ENCODE measurements at places on chromosomes 6 and 20.

GRCh38 chr6:50716899-50717509 is 3.7 kb downstream of the TFAP2D start:
- DNase-seq, result no peak

GRCh38 chr6:91081452-91082067 is 494.7 kb upstream of the MAP3K7 start:
- DNase-seq, result peak; percentile 61

GRCh38 chr6:35794536-35795452 is 2.3 kb downstream of the CLPS start:
- DNase-seq, result no peak

DNA sequence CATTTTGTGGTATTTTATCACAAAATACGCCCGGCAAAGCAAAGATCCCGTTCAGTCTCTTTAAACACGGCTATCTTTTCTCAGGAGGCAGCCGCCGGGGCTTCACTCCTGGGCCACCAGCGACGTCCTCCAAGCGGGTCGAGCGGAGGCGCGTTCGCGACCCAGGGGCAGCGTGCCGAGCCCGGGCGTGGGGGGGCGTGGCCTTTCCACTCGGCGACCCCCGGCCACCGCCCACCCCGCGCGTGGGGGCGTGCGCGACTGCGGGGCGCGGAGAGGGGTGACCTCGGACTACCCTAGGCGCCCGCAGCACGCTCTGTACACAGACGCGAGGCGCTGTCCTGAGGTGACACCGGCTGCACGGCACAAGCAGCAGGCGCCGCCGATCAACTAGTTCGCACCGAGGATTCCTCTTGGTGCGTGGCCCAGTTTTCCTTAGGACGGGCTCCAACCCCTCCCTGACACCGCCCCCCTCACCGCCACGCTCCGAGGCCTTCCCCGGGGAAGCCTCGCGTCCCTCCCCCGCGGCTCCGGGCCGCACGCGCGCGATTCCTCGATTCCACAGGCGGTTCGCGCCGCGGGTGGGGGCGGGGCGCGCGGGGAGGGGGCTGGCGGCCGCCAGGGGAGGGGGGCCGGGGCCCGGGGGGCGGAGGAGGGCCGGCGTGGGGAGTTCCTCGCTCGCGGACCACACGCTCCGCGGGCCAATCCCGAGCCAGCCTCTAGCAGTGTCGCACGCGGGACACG is 1.1 kb upstream of the JARID2 start:
- DNase-seq, result peak; percentile 73

GRCh38 chr6:150028799-150029198 is 3.5 kb upstream of the RAET1L start:
- DNase-seq, result no peak

DNA sequence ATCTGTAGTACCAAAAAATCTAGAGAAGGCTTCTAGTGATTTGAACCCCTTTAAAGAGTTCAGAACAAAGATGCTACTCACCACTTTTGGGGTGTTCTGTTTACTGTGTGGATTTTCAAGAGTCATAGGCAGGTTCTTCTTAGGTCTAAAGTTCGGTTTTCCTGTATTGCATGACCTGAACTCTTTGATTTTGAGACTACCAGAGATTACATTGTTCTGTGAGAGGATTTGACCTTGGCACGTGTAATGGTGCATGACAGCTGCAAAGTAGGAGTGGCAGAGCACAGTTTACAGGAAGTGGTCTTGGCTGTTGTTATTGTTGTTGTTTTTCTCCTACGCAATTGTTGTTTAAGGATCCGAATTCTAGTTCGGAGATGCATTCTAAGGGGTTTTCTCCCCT is 592.7 kb downstream of the EPHA7 start:
- DNase-seq, result no peak

DNA sequence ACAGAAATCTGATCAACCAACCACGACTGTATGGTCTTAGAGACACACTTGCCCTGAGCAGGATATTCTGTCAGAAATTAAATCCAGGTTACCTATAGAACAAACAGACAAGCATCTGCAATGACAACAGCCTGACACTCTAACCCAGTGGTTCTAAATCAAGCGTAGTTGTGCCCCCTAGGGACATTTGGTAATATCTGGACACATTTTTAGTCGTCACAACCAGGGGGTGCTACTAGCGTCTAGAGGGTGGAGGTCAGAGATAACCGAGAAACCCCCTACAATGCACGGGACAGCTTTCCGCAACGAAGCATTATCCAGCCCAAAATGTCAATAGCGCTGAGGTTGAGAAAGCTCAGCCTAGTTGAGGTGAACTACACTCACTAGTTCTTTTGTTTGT is 32.3 kb downstream of the ID4 start:
- DNase-seq, result no peak

- peak; percentile 80 for DNase-seq
Observed at GRCh38 chr6:53956068-53956711, 155.1 kb upstream of the MLIP start.

- DNase-seq, result peak; percentile 23
Observed at GRCh38 chr6:4973982-4974745, 29.7 kb downstream of the RPP40 start.

DNA sequence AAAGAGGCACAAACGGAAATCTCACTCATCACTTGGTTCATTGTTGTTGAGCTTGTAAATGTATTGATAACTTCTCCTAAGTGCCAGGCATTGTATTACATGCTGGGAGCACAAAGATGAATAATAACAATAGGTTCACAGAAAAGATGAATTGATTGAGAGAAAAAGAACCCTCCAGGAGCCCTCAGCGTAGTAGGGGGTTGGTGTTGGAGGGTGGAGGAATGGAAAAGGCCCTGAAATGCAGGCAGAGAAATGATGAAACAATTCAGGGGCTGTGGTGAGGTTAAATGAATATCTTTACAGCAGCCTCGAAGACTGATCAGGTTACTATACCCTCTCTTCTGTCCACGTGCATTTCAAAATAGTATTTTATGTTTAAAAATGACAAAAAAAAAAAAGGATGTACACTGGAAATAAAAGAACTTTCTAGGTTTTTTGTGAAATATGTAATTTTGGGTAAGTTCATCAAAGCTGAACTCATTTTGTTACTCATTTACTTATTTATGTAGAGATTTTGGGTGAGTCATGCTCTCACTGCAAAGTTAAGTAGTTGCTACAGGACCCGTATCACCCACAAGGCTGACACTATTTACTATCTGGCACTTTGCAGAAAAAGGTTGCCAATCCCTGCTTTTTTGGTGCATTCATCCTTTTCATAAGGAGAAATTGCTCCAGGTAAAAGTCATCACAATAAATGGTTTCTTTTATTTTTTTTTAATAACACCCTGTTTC is 277.3 kb downstream of the ZNF217 start:
- DNase-seq, result no peak

- DNase-seq, result no peak
Observed at GRCh38 chr6:156378853-156379252, 398.3 kb upstream of the ARID1B start.

DNA sequence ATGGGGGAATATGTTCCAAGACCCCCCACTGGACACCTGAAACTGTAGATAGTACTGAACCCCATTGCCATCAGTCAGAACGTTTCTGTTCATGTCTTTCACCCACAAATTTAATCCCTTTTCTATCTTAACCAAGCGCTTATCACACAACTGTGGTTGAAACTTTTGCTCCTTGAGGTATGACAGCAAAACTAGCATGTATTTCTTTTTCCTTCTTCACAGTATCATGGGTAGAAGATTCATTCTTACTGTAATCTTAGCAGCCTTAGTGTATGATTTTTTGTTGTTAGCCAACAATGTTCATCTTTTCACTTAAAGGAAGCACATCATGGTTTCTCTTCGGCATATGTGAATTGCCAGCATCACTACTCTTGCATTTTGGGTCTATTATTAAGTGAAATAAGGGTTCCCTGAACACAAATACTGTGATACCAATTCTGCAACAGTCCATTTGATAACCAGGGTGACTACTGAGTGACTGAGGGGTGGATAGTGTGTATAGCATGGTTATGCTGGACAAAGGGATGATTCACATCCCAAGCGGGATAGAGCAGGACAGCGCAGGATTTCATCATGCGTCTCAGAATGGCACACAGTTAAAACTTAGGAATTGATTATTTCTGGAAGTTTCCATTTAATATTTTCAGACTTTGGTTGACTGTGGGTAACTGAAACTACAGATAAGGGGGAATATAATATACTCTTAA is 41.8 kb downstream of the KCNS1 start:
- peak; percentile 85 for DNase-seq

DNA sequence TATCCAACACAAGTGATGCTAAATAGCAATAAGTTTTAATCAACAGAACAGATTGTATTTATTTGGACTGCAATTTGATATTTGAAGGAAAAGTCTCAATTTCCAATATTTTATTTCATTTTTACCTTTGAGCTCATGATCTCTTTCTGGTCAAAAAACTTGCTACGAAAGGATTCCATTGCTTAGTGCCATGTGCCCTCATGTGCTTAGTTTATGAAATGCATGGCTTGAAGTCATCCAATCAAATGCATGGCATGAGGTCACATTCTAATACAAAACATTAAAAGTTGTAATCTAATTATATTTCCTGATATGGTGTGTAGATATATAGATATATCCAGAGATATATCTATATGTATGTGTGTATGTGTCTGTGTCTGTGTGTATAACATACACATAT is 321.2 kb upstream of the ADGRB3 start:
- DNase-seq, result peak; percentile 29

DNA sequence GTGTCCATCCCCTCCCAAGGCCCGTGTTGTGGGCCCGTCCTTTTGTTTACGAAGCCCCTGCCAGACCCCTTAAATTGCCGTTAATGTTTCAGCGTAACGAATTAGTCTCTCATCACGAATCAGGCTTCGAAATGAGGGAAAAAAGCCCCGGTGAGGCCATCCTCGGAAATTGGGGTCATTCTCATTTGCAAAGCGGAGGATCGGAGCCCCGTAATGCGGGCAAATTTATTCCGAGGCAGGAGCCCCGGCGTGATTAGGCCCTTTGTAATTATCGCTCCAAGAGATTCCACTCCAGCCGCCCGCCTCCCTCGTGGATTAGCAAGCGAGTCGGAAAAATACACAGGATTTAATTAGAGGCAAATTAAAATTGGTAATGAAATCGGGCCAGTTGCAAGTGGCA is 44.9 kb upstream of the MDFI start:
- no peak for DNase-seq

- DNase-seq, result no peak
Observed at GRCh38 chr6:168055696-168056489, 23.1 kb downstream of the FRMD1 start.

GRCh38 chr20:41196653-41197225 is 59.4 kb downstream of the PLCG1 start:
- no peak for DNase-seq

GRCh38 chr20:20780127-20780824 is 67.8 kb upstream of the RALGAPA2 start:
- DNase-seq, result peak; percentile 90

DNA sequence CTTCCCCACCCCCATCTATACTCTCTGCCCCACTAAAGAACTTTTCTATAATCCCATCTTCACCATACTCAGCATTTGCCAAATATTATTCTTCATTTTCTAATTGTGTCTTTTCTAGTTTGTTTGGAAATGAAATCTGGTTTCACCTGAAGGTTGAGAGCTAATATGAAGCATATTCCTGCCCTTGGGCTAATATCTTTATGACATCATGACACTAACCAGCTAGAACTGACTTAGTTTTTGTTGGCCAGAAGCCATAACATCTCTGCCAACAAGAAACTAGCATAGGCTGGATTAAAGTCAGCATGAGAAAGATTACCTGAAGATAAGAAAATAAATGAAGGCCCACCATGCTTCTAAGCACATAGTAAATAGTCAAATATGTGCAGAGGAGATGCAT is 16.7 kb downstream of the UNC5CL start:
- peak; percentile 92 for DNase-seq

GRCh38 chr20:47725248-47725973 is 59.9 kb downstream of the SULF2 start:
- DNase-seq, result peak; percentile 89

GRCh38 chr20:57781901-57782300 is 72.1 kb upstream of the PMEPA1 start:
- DNase-seq, result no peak

- DNase-seq, result peak; percentile 29
Observed at GRCh38 chr6:151240036-151240685, 394 bp downstream of the AKAP12 start.

GRCh38 chr20:62025832-62026563 is 39.7 kb downstream of the TAF4 start:
- DNase-seq, result no peak

GRCh38 chr6:87661016-87661415 is 41.0 kb downstream of the AKIRIN2 start:
- DNase-seq, result no peak

DNA sequence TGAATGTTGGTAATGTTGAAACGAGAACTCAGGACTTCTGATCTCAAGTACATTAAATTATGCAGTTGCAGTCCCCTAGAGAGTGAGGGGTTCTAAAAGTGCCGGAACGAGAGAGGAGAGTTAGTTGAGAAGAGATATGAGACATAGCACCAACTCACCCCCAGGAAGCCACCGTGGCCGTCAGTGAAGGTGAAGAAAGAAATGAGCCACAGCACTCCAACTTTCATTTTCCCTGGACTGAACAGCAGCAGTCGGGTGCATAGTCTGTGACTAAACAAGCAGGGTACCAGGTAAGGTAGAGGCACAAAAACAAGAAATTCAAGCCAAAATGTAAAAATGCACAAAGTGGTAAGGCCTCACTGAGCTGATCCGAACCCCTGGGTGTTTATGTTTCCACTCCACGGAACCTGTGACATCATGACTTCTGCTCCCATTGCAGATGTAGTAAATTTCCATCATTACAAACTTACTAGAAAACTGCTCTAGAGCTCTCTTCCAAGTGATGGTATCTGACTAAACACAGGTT is 13.2 kb downstream of the ADGRF1 start:
- DNase-seq, result no peak

GRCh38 chr6:41488433-41489119 is 57.6 kb upstream of the FOXP4 start:
- no peak for DNase-seq

GRCh38 chr20:21520702-21521595 is 7.1 kb upstream of the NKX2-2 start:
- peak; percentile 65 for DNase-seq

DNA sequence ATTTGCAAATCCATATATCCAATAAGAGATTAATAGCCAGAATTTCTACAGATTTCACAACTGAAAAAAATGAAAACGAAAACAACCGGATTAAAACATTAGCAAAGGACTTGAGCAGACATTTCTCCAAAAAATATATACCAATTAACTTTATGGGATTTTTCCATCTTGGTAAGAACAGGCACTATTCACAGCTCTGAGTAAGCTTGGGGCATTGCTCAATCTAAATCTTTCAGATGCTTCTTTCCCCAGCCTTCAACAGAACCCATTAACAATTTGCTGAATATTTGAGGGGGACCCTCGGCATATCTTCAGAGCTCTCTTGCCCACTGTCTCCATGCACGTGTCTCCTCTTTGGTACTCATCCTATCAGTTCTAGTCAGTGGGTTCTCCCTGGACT is 111.7 kb upstream of the CD93 start:
- DNase-seq, result peak; percentile 38

- DNase-seq, result no peak
Observed at GRCh38 chr6:165511807-165512206, 151.2 kb downstream of the PDE10A start.

- DNase-seq, result peak; percentile 73
Observed at GRCh38 chr20:32674362-32674789, 635 bp upstream of the C20orf203 start.
